ENCODE measurements at places on chromosomes 1 and 21.
A peak's percentile ranks its signal among the peaks of the same experiment; 100 is the strongest.

GRCh38 chr1:10613861-10614260, 139.1 kb downstream of the PEX14 start:
- no peak for DNase-seq

DNA sequence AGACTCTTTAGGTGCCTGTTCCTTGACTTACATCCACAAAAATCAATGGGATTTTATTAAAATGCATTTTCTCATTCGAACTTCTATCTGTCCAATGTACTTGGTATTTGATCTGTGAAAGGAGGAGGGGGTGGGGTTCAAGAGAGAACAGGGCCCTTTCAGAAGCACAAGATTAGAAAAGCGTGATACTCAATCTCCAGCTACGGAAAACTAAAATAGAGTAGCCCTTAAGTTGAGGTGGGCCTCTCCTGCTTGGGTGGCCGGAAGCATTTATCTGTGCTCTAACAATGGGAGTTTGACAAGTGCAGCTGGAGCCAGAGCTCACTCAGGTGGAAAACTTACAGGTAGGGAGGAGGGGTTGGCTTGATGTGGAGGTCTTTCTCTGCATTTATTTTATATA, 462 bp upstream of the RXRG start:
- no peak for DNase-seq

DNA sequence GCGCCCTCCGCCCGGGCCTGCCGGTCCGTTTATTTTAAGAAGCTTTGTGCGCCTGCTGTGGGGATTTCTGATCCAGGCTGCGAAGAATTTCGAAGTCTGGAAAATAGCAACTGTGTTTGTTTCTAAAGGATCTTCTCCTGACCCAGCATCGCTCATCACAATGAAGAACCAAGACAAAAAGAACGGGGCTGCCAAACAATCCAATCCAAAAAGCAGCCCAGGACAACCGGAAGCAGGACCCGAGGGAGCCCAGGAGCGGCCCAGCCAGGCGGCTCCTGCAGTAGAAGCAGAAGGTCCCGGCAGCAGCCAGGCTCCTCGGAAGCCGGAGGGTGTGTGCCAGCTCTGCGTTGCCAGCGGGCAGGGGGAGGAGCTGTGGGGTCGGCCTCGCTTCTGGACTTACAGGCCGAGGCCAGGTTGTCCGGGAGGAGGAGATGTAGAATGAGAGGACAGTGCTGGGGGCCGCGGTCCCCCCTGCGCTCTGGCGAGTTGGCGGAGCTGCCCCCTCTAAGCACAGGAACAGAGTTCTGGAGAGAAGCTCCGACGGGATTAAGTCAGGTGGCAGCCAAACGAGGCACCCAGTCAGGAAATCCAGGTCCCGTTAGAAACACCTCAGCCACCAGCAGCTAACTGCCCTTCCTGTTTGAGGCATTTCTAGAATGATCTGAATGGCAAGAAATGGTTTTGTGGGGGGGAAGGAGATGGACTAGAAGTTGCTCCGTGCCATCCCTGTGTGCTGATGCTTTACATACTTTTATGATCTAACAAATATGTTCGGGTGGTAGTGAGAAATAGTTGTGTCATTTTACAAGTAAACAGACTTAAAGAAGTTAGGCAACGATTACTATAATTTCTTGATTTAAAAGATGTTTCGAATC, 948 bp downstream of the TXLNA start:
- DNase-seq, result peak; percentile 41

DNA sequence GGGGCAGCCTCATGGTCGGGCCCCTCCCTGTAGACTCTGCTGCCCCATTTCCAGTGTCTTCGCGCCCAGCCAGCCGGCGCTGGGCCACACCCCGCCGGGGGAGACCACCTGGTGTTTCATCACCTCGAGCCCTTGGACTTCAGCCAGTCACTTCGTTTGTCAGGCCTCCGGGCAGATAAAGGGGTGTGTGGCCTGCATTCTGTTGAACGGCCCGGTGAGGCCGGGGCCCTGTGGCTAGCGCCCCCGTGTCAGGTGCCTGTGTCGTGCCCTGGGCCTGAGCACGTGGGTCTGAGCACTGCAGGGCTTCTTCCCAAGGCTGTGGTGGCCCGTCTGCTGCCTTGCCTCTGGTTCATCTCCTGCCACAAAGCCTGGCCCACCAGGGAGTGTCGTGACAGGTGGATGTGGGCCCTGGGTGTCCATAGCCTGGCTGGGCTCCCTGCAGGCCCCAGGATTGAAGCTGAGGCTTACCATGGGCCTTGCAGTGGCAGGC, 65.2 kb upstream of the DIP2A start:
- DNase-seq, result no peak

DNA sequence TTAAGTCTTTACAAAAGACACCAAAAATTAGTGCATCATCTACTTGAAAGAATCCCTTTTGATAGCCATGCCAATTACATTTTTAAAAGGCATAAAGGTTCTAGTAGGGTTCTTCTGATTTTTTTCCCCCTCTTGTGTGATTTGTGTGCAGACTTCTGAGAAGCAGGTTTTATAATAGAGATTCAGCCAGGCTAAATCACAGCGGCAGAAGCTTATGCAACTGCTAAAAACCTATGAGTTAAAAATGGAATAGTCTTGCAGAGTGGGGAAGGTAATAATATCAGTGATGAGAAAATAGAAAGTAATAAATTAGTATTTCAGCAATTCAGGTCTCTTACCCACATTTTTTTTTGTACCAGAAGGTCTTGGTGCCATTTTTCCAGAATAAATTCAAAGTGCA, 17.7 kb downstream of the STUM start:
- DNase-seq, result no peak

DNA sequence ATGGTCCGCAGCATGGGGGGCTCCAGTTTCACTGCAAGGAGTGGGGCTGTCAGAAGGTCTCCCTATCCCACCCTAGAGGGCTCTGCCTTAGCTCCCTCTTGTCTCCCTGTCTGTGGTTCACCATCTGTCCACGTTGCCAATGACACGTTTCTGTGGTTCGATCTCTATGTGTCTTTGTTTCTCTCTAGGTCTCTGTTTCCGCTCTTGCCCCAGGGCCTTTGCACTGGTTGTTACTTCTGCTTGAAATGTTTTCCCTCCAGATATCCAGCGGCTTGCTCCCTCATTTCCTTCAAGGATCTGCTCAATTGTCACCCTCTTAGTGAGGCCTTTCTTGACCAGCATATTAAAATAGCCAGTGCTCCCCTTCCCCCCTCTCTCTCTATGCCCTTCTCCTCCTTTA, 8.5 kb upstream of the MRPS15 start:
- DNase-seq, result no peak

DNA sequence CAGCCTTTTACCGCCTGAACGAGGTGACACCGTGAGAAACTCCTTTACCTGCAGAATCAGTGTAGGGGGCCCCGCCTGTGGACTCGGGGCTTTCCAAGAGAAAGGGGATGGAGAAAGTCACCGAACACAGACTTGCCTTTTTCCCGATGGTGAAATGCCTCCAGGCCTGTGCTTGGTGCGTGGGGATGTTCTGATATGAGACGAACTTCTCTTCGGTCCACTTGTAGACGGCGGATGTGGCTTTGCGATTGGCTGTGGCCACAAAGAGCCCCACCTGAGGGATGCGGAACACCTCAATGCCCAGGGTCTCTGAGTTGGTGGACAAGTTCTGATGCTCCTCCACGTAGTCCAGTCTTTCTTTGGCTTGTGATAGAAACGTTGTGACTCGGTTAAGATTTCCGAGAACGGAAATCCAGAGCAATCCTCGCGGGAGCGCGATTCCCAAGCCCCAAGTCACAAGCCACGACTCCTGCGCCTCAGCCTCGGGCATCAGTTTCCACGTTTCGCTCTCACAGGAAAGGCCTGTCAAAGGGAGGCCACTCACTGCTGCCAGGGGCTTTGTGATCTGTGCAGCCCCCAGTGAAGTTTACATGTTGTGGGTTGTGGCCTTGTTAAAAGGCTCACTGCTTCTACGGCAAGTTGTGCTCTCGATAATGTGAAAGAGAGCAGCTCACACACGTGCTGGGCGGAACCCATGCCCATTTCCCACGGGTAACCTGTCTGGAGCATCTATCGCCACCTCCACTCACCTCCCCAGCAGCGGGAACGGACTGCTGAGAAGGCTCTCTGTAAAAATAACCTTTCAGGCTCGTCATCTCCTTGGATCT, 12.6 kb downstream of the KRTAP10-1 start:
- peak; percentile 27 for DNase-seq

DNA sequence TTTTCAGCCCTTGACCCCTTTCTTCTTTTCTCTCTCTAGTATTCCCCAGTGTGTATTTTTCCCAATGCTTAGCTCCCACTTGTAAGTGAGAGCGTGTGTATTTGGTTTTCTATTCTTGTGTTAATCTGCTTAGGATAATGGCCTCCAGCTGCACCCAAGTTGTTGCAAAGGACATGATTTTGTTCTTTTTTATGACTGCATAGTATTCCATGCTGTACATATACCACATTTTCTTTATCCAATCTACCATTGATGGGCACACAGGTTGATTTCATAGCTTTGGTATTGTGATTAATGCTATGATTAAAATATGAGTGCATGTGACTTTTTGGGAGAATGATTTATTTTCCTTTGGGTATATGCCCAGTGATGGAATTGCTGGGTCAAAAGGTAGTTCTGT, 104.8 kb downstream of the PDE4B start:
- DNase-seq, result no peak

GRCh38 chr1:153292740-153293479, 19.8 kb downstream of the PGLYRP3 start:
- no peak for DNase-seq

DNA sequence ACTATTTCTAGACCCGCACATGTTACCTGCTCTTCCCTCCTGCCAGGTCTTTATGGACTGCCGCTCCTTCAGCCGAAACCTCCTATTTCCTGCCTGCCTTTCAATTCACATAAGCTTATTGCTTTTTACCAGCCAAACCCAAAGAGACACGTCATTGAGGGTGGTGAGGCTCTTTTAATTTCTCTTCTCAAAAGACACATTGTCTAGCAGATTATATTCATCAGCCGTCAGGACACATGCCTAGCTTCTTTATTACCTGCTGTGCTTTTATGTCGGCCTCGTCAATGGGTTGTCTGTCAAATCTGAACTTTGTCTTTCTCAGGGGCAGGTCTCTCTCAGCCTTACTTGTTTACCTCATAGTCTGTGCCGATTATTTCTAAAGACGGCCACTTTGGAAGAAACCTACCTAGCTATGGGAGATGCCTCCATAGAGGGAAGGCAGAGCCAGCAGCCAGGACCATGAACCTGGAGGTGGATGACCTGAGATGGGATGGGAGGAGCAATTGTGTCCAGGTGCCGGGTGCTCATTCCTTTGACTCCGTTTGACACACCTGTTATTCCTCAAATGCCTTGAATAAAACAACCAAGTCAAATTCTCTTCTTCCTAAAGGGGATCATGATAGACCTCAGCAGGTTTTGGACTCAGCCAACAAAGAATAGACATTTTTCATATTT, 42.0 kb downstream of the ZBTB18 start:
- no peak for DNase-seq

DNA sequence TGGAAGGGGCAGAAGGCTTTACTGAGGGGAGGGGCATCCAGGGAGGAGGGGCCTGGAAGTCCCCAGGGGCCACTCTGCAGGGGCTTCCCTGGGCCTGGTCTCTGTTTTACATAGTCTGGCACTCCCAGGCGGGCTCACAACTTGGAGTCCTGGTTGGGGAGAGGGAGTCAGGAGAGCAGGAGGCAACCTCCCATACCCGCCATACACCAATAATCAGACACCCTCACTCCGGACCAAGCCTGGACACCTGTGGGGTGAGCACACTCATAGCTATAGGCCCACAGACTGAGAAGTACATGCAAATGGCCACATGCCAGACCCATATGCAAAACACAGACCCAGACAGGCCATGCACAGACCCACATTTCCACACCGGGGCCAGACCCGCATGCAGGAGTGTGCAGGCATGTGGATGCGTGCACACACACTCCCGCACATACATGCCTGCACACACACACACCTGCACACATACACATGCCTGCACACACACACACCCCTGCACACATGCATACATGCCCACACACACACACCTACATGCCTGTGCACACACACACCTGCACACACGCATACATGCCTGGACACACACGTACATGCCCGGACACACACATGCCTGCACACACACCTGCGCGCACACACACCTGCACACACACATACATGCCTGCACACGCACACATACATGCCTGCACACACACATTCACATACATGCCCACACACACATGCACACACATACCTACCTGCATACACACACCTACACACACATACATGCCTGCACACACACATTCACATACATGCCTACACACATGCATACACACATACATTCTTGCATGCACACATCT, 89.5 kb upstream of the RUNX3 start:
- DNase-seq, result no peak

GRCh38 chr1:158017800-158018595, 24.6 kb downstream of the KIRREL1 start:
- no peak for DNase-seq

DNA sequence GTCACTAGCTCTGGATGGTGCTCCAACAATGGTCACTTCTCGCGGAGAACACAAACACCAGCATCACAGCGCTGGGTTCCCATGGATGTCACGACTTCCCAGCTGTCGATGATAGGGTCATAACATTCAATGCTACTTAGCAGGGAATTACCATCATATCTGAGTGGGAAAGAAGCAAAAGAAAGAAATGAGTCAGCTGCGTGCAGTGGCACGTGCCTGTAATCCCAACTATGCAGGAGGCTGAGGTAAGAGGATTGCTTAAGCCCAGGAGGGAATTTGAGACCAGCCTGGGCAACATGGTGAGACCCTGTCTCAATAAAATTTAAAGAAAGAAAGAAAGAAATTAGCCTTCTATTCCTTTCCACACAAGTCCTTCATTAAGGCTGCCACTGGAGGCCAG, 3.6 kb upstream of the RABIF start:
- no peak for DNase-seq

DNA sequence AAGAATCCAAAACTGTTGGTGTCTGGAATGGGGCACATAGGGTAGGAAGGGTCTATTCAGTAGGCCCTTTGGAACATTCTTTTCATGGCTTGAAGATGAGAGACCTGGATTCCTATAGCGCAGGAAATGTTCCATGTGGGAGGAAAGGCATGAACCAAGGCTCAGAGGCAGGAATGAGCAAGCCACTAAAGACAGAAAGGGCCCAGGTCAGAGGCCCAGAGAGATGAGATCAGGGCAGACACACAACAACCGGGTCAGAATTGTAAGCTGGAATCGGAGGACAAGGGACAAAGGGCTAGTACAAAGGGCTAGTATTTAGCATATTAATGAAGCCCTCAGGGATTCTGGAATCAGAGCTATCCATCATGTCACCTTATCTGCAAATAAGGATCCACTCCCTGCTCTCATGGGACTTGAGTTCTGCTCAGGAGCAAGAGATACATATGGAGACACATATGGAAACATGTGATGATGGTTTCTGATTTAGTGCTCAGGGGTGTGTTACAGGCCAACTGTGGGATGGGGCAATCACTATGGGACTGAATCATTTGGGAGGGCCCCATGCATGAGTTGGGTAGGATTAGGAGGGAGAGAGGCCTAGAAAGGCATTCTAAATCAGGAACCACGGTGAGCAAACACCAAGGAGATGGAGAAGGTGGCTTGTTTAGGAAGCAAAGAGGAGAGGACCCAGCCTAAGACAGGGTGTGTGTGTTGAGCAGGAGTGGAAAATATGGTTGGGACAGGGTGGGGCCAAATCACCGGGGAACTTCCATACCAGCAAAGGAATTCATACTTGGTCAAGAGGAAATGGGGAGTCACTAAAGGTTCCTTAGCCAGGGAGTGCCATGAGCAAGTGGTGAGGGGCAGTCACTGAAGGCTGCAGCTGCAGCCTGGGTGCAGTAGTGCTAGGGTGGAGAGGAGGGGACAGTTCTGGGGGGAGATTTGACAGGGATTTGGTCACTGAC, 8.6 kb downstream of the NECTIN4 start:
- DNase-seq, result no peak
